ENCODE measurements at places on chromosomes 16 and 17.

DNA sequence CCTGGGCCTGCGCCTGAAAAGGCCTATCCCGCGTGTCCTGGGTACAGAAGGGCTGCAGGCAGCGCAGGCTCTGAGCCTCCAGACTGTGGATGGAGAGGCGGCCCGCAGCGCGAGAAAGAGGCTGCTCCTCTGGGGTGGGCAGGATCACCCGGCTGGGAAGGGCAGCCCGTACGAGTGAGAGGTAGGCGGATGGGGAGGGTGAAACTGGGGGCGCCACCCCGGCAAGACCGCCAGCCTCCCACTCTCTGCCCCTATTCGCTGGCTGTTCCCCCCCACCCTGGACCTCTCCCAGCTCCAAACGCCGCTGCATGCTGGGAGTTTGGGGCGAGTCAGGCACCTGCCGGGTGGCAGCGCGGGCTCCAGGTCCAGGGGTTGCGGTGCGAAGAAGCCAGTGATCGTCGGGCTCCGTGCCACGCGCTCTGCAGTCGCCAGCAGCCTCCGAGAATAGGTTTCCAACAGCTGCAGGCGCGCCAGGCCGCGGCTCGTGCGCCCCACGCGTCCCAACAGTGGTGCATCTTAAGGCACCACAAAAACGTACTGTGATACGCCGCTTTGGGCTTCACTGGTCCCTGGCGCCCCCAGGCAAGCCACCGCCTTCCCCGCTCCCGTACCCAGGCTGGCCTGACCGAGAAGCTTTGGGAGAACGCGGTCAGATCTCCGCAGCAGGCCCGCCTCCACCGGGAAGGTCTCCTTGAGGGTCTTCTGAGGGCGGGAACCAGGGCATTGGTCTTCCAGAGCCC is 1.1 kb downstream of the NOXO1 start:
- DNase-seq: no peak

DNA sequence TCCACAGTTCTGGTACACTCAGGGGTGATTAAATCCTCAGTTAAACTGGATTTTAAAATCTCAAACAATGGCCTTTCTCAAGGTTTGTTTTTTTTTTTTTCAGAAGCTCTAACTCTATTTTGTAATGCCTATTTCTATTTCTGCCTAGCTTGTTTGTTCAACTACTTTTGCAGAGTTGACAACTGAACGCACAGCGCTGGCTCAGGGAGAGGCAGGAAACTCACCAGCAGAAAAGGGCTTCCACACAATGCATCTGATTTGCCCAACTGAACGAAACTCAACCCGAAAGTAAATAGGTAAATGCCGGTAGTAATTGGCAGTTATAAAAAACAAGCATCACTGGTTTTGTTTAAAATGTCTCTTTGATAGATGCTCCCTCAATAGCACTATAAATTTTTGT is 52.7 kb upstream of the CNEP1R1 start:
- no peak for DNase-seq

DNA sequence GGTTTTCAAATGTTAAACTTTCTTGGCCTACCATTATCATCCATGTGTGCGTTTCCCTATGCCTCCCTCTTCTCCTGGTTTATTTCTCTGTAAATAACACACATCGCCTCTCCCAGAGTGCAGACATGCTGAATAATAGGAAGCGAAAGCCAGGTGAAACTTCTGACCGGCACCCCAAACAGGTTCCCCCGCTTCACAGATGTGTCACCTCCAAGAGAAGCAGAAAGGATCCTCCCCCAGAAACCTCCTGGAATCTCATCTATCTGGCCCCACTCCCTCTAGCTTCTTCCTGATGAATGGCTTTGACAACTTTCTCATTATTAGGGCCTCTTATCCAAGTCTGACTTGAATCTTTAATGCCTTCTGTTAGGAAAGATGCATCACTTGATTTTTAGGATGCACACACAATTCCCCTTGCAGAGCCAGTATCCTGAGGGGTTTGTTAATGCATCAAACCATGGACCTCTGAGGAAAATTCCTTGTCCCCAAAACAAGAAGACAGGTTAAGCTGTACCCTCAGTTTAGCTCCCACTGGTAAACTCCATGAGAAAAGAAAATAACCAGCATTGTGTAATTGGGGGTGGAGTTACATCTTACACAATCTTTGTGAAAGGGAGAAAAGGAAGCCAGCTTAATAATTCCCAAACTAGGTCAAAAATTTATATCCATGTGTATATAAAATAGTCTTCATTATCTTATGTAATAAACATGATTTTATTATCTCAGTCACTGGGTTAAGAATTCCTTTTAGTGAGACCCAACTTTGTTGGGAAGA is 20.1 kb upstream of the HYDIN start:
- DNase-seq: no peak

- DNase-seq: peak; percentile 77
These were observed 586 bp downstream of the GLYR1 start for GRCh38 chr16:4846503-4846900.

GRCh38 chr17:19610311-19610710 is 38.2 kb upstream of the ALDH3A2 start:
- DNase-seq: no peak

DNA sequence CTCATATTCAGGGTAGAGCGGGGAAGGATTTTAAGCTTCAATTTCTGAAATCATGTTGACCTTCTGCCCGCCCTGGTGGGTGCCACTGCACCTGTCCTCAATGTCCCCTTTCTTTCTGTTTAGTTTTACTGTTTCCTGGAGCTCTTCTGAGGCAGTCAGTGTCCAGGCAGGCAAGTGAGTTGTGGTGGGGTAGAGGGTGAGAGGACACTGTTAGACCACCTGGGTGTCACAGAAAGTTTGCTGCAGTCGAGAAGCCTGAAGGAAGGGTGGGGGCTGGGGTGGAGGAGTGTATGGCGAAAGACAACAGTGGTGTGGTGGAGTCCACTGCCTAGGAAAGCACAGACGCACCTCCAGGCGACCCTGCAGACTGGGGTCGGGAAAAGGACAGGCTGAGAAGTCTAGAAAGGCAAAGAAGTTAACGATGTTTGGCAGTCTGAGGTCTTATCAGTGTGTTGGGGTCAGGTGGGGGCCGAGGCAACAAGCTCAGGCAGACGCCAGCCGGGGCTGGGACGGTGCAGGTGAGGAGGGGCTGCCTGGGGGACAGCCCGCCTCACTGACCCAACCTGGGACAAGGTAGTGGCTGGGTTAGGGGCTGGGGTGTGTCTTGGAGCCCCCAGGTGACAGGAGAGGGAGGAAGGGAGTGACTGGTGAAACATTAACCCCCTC is 23.3 kb upstream of the HOXB13 start:
- DNase-seq: no peak

DNA sequence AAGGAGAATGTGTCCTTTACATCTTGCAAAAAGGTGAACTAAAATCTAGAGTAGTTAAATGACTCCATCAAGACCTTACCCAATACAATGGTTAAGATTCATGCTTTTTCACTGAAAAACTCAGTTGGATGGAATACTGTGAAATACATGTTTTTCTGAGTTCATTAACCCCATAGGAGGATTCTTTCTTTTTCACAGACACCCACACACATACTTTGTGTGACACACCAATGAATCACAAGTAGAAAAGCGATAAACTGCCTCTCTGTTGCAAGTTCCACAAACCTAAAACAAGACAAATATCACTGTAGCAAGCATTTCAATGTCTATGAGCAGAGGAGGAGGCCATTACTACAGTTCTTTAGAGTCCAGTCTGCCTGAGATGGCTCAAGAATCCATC is 258.8 kb upstream of the CDH5 start:
- DNase-seq: no peak
